Activated CD4-positive, alpha-beta T cell treated with anti-CD3 and anti-CD28 coated beads, Interleukin-2, amount 10 ng/mL, durations not matched to agents 24 days and 14 days (primary cell): ENCODE measurements at places on chromosomes 3 and 15.

DNA sequence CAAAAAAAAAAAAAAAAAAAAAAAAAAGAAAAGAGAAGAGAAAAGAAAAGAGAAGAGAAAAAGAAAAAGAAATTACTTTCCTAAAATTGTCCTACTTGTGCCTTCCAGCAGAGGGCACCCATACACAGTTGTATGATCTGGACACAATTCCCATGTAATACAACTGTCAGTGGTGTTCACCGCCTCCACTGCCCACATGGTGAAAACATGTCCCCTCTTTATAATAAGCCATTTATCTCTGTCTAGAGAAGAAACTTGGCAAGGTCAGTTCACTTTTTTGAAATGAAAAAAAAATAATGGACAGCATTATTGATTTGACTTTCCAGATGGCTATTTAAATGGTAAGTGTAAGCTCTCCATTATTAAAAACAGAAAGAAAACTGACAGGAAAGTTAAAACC, 459.4 kb downstream of the GBE1 start:
- DNase-seq = peak; percentile 65

GRCh38 chr3:149613988-149614387, 43.8 kb downstream of the WWTR1 start:
- DNase-seq = no peak

DNA sequence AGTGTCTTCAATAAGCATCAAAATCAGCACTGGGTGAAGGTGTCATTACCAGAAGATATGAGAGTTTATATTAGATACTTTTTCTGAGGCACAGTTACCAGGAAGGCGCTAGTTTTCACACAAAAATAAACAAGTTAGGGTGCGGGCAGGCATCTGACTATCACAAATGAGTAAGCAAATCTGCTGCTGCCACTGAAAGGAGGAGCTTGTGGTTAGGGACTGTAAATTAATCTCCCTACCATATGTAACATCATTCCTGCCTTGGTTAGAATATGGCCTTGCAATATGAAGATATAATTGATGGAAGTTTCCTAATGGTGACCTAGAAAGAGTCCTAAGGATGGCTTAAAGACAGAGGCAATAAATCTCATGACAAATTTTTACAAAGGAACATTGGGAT, 19.5 kb upstream of the EID1 start:
- DNase-seq = no peak

DNA sequence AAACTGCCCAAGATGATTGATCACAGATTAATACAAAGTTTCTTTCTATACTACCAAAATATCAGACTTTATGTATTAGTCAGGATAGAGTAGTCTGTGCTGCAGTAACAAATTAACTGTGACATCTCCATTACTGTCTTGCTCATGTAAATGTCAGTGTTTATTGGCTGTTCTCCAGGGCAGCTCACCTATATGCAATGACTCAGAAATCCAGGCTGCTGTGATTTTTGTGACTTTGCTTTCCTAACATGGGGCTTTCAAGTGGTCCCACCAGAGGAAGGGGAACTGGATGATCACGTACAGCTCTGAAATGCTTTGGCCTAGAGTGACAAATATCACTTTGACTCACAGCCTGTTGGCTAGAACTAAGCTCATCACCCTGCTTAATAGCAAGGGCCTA, 12.9 kb downstream of the PLS1 start:
- no peak for DNase-seq

DNA sequence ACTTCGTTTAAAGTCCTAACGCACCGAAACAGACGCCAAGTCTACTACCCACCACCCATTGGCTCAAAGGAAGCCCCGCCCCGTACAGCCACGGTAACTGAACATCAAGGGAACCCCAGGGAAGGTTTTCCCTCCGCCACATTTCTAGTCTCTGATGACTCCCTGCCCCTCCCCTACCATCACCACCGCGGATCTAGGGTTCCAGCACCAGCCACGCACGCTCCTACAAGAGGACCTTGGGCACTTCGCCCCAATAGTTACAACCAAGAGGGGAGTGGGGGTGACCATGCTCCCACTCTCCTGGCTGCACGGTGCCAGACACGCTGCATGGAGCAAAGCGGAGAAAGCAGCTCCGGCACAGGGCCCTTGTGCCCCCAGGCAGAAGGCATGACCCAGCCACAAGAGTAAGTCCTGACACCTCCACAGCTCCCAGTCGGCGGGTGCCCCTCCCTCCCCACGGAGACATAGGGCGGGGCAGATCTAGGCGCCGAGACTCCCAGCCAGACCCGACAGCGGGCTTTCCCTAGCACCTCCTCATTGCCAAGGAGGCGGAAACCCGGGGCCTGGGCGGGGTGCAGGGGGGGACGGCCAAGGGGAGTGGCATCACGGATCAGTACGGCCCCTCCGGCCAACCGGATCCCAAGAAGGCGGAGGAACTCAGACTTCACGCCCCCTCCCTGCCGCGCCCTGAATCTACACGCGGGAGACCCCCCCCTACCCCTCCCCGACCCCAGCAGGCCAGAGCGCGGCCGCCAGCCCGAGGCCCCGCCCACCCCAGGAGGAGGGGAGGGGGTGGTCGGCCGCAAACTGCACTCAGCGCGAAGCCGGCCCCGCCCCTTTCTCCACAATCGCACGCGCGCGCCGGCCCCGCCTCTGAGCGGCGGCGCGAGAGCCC, 936 bp downstream of the SIN3A start:
- DNase-seq = peak; percentile 98
